ENCODE measurements at places on chromosomes 5 and 9. TPM values are rescaled to one million over a fixed set of nuclear protein-coding genes. Genes with fewer than 3 reads are reported as not detected.
A peak's percentile ranks its signal among the peaks of the same experiment; 100 is the strongest.

Gene ADGRV1
- 0.06 TPM for total RNA-seq

- no peak for DNase-seq
- peaks cover 22% of the 10 kb centered on the region for H3K4me1 ChIP-seq
- peak overlapping the region; percentile 11 for H3K4me3 ChIP-seq
- peaks cover 8% of the 10 kb centered on the region for H3K27me3 ChIP-seq
- no peak overlapping the region for H3K27ac ChIP-seq
- H3K36me3 ChIP-seq = no peaks in the 10 kb centered on the region
Measured at GRCh38 chr9:37994639-37995347, 74.2 kb downstream of the SHB start.

- H3K36me3 ChIP-seq = no peaks in the 10 kb centered on the region
- H3K4me1 ChIP-seq = peaks cover 8% of the 10 kb centered on the region
- DNase-seq = no peak
- no peak overlapping the region for H3K27ac ChIP-seq
- H3K4me3 ChIP-seq = no peak overlapping the region
Measured at GRCh38 chr9:107025260-107026035, 162.5 kb downstream of the ZNF462 start.

- H3K36me3 ChIP-seq = no peaks in the 10 kb centered on the region
- no peak for DNase-seq
- peaks cover under 1% of the 10 kb centered on the region for H3K4me1 ChIP-seq
- no peak overlapping the region for H3K4me3 ChIP-seq
- no peak overlapping the region for H3K27ac ChIP-seq
Measured at GRCh38 chr5:112154940-112155686, 264.0 kb downstream of the EPB41L4A start.

Gene SLC36A3
- total RNA-seq = not detected

Measured in activated naive CD8-positive, alpha-beta T cell treated with anti-CD3 and anti-CD28 coated beads, Interleukin-2, amount 10 ng/mL, durations not matched to agents 7 days and 5 days (primary cell).